Activated CD4-positive, alpha-beta T cell treated with anti-CD3 and anti-CD28 coated beads, Interleukin-2, amount 50 U/mL, for 48 hours (primary cell): ENCODE measurements at places on chromosomes 11 and 22.

GRCh38 chr11:112784323-112785073 is 176.7 kb upstream of the NCAM1 start:
- no peak for DNase-seq

- peak; percentile 70 for DNase-seq
Measured at GRCh38 chr22:23763579-23763945, 772 bp downstream of the C22orf15 start.

DNA sequence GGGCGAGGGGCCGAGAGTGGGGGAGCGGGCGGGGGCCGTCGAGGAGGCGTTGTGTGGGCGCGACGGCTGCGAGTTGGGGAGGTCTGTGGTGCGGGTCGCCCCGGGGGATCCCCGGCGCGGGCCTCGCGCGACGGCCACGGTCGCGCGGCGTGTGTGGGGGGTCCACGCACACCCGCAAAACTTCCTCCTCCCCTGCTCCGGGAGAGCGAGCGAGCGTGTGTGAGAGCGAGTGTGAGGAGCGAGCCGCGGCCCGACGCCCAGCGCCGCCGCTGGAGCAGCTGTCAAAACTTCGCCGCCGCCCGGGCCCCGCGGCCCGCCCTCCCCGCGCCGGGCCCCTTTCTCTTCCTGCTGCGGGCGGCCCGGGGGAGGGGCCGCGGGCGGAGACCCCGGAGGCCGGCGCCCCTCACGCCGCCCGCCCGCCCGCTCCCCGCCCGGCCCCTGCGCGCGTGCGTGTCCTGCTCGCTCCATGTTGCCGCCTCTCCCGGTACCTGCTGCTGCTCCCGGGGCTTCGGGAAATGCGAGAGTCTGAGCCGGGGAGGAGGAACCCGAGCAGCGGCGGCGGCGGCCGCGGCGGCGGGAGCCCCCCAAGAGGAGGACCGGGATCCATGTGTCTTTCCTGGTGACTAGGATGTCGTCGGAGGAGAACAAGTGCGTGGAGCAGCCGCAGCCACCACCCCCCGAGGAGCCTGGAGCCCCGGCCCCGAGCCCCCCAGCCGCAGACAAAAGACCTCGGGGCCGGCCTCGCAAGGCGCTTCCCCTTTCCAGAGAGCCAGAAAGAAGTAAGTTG is 9.0 kb upstream of the CCT8L2 start:
- DNase-seq = no peak

GRCh38 chr11:98104249-98104648 is 916.5 kb upstream of the CNTN5 start:
- DNase-seq = no peak

GRCh38 chr22:48450188-48450825 is 1377.4 kb downstream of the BRD1 start:
- no peak for DNase-seq

DNA sequence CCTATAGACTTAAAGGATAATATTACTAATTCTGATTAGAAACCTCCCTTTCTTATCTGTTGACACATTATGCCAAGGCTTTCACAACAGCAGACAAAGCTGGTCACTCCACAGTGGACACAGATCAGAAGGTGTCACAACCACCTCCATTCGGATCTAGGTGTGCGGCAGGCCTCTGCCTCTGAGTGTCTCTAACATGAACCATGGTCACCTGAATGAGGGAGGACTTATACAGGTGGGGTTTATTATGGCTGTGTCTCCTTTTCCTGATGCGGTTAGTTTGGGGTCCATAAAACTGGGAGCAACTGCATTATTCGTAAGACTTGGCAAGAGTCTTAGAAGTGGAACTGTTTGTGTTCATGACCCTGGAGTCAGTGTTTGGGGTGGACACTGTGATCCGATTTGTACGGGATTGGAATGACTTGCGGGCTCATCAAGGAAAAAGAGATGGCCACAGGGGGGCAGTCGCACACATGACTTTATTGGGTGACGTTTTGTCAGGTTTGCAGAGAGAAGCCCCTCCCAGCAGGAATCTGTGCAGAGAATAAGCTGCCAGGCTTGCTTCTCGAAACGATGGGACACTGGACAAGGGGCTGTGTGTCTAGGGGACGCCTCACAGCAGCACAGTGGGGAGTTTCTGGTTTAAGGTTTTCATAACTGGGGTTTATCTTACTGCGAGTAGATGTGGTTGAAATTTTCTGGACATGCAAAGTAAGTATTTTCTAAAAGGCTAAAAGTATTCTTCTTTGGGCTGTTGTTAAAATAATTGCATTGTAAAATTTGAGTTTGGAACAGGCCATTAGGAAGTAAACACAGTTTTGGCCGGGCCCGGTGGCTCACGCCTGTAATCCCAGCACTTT is 90.6 kb downstream of the GAB4 start:
- peak; percentile 68 for DNase-seq

DNA sequence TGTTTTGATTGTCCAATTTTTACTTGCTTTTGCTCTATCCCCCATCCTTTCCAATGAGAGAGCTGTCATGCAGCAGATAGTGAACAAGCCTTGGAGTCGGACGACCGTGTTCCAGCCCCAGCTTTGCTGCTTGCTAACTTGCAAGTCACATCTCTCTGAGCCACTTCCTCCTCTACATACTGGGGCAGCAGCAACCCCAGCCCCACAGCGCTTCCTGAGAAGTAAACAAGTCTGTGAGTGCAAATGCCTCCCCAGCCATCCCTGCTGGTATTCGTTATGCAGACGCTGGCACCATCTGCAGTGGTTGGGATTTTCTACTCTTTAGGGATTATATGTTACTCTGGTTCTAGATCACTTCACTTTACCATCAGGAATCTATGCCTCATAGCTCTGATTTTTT is 35.0 kb downstream of the TPBGL start:
- DNase-seq = peak; percentile 62

DNA sequence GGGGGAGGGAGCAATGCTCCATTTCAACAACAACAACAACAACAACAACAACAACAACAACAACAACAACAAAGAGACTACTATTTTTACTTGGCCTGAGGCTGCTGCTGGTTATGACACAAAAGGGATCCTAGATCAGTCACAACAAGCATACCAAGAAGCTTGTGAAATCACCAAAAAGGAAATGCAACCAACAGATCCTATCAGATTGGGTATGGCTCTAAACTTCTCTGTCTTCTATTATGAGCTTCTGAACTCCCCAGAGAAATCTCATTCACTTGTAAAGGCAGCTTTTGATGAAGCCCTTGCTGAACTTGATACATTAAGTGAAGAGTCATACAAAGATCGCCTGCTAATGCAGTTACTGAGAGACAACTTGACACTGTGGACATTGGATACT is 10.5 kb upstream of the MS4A2 start:
- DNase-seq = no peak

- DNase-seq = no peak
Measured at GRCh38 chr22:38967451-38968450, 10.3 kb downstream of the APOBEC3A start.

- no peak for DNase-seq
Measured at GRCh38 chr11:9210922-9211320, 54.2 kb downstream of the DENND5A start.

GRCh38 chr11:69326622-69327219 is 32.8 kb downstream of the MYEOV start:
- DNase-seq = no peak

GRCh38 chr11:121613724-121614123 is 161.0 kb upstream of the SORL1-AS1 start:
- DNase-seq = no peak

- DNase-seq = no peak
Measured at GRCh38 chr11:130161441-130162145, 2.0 kb downstream of the ST14 start.

- no peak for DNase-seq
Measured at GRCh38 chr11:110431051-110431672, 1.4 kb downstream of the FDX1 start.

GRCh38 chr11:72930008-72930407 is 115.8 kb downstream of the ATG16L2 start:
- DNase-seq = no peak

DNA sequence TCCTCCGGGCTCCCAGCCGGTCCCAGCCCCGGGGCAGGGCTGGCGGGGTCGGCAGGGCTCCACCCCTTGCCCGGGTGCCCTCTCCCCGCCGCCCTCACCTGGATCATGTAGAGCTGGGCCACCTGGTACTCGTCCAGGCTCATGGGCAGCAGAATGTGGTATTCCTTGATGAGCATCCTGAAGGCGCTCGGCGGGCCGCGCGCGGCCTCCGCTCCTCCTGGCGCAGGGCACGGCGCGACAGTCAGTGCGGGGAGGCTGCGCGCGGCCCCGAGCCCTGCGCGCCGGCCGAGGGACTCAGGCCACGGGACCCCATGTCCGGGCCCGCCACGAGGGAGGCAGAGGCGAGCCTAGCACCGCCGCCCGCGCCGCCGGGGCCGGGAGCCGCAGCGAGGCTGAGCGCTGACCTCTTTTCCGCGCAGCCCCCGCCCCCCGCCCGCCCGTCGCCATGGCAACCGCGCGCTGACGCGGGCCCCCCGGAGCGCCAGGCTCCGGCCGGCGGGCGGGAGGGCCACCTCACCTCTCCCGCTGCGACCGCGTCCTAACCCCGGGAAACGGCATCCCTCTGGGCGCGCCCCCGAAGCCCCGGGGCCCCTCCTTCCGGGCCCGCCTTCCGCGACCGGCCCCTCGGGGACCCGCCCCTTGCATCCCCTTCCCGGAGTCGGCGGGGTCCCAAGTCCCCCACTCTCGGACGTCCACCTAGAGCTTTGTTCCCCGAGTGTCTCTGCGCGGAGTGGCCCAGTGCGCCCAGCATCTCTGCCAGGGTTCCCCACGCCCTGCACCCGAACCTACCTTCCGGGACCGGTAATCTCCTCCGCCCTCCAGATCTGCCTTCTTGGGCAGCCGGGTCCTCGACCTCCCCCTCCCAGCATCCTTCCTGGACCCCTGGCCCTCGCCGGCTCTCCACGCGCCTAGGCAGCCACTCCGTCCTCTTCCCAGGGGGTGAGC is 886 bp downstream of the PITPNM1 start:
- DNase-seq = peak; percentile 44

DNA sequence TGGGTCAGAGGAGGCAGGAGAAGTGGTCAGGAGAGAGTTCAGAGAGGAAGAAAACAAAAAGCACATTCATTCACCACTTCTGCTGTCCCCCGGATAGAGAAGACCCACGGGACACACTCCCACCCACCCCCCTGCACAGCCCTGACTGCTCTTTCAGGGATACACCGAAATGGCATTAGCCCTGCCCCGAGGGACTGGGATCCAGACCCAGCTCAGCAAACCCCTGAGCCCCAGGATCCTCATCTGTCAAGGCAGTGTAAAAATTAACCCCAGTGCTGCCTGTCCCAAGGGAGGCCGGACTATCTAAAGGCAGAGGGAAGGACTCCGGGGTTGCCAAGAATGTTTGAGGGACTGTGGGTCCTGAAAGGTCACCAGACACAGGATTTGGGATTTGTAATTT is 31.2 kb downstream of the TPBGL start:
- no peak for DNase-seq

DNA sequence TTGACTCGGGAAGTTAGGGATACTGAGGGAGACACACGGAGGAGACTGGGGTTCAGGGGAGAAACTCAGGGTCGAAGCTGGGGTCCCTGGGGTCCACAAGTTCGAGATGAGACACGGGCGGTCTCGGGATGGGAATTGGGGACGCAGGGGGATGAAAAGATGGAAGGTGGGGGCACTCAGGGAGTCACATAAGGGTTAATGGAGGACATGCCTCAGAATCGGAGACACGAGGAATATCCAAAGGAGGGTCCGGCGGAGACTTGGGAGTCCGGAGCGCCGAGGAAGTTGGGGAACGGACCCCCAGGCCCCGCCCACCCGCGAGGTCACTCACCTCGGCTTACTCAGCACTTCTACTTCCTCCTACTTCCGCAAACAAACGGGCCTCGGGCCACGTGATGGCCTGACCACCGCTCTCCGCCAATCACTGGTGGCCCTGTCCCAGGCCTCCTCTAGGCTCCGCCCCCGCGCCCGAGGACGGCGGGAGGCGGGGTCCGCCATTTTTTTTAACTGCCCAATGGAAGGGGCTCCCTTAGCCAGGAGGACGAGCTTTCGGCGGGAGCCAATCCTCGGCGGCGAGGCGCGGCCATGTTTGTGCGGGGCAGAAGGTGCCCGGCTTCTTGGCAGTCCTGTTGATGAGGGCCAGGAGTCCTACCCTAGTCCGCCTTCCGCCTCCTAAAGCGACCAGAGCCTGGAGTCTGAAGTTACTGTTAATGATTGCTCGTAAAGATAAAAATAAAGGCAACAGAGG is at the start of gene PLA2G6:
Gene PLA2G6, minus strand, starts transcription at position 378 of the 748 bp plus-strand sequence. CDS start 12,404 bp downstream, outside the sequence.
- peak; percentile 99 for DNase-seq

GRCh38 chr22:46547179-46547882 is 9.9 kb upstream of the CELSR1 start:
- DNase-seq = no peak

DNA sequence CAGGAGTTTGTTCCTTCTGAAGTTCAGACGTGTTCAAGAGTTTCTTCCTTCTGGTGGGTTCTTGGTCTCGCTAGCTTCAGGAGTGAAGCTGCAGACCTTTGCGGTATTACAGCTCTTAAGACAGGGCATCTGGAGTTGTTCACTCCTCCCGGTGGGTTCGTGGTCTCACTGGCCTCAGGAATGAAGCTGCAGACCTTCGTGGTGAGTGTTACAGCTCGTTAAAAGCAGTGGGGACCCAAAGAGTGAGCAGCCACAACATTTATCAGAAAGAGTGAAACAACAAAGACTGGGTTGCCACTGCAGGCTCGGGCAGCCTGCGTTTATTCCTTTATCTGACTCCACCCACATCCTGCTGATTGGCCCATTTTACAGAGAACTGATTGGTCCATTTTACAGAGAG is 373.1 kb downstream of the ETS1 start:
- no peak for DNase-seq

DNA sequence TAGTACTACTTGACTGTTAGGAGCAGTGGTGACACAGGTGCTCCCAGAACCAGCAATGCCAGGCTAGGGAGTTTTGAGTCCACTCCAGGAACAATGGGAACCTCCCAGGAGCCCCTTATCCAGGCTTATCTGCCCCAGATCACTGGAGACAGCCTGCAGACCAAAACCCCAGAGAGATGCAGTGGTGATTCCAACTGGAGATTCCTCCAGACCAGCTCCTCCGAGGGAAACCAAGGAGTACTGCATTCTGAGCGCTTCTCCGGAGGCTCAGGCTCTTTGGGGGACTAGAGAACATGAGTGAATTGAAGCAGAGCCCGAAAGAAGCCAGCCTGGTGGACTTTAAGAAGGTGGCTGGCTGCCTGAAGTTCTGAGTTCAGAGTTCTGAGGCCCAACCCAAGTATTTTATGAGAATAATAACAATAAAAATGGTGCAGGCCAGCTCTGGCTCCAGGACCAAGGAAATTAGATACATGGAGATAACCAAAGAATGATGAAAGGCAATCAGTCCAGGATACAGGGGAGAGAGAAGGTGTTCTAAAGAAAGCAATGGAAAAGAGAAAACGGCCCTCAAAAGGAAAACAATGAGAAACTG is 1.3 kb upstream of the TMEM25 start:
- no peak for DNase-seq

GRCh38 chr11:114317787-114318137 is 21.6 kb downstream of the NNMT start:
- no peak for DNase-seq
